ENCODE measurements at places on chromosomes 5 and 9. TPM values are rescaled to one million over a fixed set of nuclear protein-coding genes. Genes with fewer than 3 reads are reported as not detected.

Gene C9orf78
- total RNA-seq: 19.3 TPM

DNA sequence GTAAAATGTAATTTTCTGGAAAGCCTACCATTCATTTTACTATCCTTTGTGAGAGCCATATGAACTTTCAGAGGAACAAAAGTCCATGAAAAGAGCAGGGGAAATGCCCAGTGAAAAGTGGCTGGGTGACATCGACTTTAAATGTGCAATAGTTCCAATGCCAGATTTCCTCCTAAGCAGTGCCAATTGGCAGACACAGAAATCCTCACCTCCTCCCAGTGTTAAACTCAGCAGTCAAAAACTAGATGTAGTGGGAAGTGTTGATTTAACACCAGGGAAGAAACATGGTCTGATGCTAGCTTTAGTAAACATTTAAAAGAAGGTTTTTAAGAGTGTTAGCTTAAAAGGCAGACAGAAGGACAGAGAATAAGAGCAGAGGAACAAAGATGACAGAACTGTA is 2055.2 kb downstream of the MAT2B start:
- no peak for DNase-seq

DNA sequence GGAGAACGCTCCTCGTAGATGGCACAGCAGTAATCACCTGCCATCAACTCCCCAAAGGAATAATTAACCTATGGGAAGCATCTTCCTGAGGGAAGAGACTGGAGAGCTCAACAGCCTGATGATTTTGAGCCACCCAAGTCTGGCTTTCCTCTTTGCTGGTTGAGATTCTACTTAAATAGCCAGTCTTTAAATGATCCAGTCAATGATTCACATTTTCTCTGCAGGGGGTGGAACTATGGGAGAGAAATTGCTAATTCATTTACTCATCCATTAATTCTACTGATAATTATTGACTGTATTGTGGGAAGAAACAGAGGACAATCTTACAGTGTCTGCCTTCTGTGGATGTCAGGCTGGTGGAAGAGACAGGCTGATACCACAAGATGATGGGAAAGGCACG is 355.0 kb upstream of the PANK3 start:
- no peak for DNase-seq

DNA sequence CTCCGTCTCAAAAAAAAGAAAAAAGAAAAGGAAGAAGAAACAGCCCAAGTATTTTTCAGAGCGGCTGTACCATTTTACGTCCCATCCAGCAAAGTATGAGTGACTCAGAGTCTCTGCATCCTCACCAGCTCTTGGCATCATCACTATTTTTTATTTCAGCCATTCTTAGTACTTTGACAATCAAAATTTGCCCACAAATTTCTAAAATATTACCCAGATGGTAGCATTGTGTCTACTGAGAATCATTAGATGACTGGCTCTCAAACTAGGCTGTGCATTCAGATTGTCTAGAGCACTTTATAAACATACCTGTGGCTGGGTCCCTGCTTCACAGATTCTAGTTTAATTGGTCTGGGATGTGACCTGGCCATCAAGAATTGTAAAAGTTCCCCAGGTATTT is 21.6 kb upstream of the MELK start:
- no peak for DNase-seq

DNA sequence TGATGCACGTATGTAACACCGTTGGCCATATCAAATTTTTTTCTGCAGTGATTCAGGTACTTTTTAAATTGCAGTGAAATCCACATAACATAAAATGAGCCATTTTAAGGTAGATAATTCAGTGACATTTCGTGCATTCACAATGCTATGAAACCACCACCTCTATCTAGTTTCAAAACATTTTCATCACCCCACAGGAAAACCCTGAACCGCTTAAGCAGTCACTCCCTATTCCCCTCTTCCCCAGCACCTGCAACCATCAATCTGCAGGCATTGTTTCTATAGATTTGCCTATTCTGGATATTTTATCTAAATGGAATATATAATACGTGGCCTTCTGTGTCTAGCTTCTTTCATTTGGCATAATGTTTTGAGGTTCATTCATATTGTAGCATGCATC is 79.2 kb downstream of the BOD1 start:
- DNase-seq: no peak

Gene BTNL9
- total RNA-seq: not detected

DNA sequence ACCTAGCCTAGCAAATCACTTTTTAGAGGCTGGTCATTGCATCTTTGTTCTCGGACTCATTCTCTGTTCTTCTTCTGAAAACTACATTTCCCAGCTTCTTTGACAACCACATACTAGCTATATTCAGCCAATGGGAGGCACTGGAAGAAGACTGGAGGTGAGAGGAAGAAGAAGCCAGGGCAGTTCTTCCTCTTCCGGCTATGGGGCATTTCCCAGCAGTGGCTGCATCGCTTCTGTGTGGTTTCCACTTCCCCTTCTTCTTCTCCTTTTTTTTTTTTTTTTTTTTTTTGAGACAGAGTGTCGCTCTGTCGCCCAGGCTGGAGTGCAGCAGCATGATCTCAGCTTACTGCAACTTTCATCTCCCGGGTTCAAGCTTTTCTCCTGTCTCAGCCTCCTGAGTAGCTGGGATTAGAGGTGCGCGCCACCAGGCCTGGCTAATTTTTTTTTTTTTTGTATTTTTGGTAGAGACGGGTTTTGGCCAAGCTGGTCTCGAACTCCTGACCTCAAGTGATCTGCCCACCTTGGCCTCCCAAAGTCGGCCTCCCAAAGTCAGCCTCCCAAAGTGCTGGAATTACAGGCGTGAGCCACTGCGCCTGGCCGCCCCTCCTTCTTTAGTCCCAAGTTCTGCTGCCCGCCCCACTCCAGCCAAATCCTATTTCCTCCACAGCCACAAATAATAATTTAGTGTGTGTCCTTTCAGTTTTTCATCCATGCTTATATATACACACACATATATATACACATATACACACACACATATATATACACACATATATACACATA is 6.9 kb upstream of the UBAP1 start:
- no peak for DNase-seq

- no peak for DNase-seq
Measured at GRCh38 chr5:122398016-122398415, 86.0 kb downstream of the SNCAIP start.

Gene SAPCD2
- 5.2 TPM for total RNA-seq

Gene AUH
- 13.4 TPM for total RNA-seq

Gene IL5
- total RNA-seq: not detected

DNA sequence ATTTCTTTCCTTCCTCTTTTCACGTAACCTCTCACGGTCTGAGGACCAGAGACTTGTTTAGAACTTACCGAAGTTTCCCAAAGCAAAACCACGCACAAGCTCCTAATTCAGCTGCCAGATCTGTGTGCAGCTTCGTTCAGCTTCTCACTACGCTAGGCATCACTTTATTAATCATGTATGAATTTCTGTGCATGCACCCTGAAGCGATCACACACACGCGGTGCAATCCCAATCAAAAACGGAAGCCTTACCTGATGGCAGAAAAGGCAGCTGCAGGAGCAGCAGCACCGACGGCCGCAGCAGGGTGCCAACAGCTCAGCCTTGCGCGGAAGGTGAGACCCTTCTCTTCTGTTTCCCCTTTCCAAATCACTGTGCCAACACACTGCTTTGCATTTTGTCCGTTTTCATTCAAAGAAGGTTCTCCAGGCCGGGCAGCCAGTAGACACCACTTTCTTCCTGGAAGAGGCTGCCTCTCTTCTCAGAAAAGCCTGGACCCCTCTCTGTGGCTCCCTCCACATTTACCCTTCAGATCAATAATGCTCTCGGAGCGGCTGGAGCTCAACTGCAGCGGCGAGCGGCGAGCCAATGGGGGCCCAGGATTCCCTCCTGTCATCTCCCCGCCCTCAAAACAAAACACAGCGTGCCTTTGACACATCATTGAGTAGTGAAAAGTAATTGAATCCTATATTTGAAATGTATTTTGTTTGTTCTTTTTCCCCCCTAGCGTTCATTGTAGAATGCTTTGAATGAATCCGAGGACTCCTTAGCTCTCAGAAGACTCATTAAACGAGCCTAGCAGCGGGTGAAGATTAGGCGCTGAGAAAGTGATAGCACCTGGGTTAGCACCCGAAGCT is at the start of gene CDH12:
CDH12 (minus strand) TSS at position 538 of the 854 bp plus-strand sequence.
- no peak for DNase-seq

Gene SLC6A3
- total RNA-seq: not detected

- DNase-seq: no peak
Measured at GRCh38 chr5:122286541-122286940, 25.5 kb upstream of the SNCAIP start.

DNA sequence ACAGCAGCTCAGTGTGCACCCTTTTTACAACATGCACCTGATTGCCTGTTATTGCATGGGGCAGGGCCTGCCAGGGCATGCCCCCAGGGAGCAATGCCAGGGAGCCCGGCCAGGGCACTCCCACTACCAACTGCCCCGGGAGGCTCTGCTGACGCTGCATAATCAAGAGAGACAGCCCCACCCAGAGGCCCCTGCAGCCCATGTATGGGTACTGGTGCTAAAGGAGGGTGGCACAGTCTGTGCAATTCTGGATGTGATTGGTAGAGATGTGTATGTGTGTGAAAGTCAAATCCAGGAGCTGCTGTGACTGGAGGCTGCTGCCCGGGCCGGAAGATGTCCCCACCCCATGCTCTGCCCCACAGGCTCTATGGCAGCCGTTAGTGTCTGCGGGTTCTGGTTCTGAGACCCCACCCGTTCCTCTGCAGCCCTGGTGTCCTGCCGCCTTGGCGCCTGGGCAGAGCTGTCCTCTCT is 3.9 kb upstream of the NEURL1B start:
- DNase-seq: no peak

DNA sequence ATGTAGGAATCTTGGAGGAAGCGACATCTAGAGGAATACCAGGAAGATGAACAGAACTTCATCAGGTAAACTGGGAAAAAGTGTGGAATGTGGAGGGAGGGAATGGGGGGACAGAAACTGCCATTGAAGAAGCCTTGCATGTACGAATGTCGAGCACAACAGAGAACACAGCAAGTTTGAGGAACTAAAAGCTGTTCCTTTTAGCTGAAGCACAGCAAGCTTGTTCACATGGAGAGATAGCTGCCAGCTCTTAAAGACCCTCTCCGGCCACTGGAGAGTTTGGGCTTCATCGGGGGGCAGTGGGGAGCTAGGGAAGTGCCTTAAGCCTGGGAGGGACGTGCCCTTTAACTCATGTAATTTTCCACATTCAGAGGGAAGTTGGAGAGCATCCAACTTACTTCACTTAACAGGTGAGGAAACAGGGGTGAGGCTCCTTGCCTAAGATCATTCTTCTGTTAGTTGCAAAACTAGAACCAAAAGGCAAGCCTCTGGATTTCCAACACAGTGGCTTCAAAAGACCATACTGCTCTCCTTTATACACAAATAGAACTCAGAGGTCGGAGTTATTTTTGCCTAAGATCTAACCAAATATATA is 2.3 kb upstream of the CYFIP2 start:
- no peak for DNase-seq

DNA sequence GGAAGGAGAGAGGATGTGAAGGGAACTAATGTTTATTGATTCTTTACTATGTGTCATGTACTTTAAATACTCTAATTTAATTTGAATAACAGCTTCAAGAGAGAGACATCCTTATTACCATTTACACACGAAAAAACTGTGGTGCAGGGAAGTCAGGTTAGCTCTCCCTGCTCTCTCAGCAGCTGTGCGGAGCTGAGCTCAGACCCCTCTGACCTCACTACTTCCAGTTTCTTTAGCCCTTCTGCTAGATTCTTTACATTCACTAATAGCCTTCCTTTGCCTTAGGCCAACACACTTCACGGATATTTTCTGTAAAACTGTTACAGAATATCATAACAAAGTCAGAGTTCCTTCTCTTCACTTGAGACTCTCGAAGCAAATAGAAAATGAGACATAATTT is 131.3 kb upstream of the ARRDC3 start:
- no peak for DNase-seq

DNA sequence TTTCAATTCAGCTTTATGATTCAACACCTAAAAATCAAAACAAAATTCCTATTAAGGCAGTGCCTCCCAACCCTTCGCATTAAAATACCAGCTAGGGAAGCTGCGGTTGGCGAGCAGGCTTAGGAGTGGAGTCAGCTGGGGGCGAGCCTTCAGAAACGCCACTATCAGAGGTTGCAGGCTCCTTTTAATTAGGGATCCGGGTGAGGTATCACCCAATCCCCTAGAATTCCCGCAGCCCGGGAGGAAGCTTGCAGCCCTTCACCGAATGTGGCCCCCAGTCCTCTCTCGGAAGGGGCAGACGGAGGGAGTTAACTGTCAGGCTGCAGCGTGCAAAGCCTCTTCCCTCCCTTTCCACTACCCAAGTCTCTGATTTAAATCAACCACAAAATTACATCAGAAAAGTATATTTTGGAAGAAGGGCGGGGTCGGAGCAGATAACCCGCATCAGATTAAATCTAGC is 1.7 kb downstream of the STC2 start:
- DNase-seq: peak; percentile 95

Gene FGFR4
- 0.64 TPM for total RNA-seq

Gene SHC3
- 11.7 TPM for total RNA-seq

Gene NIM1K
- 0.43 TPM for total RNA-seq

- DNase-seq: no peak
Measured at GRCh38 chr9:132630811-132631210, 39.0 kb downstream of the DDX31 start.

Gene DNM1
- 36.1 TPM for total RNA-seq

Gene WNK2
- not detected for total RNA-seq

Gene CACNA1B
- 0.43 TPM for total RNA-seq

DNA sequence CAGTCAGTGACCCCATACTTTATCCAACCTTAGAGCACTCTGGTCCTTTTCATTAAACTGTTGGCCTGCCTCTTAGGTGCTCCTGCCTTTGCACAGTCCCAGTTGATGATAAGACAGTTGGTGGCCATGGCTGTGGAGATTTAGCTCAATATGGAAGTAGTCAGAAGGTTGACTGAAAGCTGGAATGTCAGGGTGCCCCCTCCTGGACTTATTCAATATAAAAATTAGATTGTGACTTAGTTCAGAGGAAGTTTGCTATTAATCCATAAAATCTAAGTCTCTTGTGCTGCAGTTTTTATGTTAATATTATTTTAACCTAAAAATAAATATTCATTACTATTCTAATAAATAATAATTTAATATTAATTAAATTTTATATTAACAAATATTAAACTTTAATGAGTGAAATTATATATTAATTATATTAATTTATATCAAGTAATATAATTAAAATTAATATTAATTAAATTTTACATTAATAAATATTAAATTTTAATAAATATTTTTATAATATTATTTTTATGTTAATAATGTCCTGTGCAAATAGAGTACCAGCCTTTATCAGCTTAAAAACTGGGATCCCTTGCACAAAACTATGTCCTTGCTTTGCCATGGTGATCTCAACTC is 77.7 kb upstream of the ADAMTSL1 start:
- DNase-seq: peak; percentile 3

Measured in fibroblast of villous mesenchyme (primary cell).